Left lobe of liver (tissue), 2 donors: ENCODE measurements at places on chromosomes 2 and 18.
A peak's percentile ranks its signal among the peaks of the same experiment; 100 is the strongest.

DNA sequence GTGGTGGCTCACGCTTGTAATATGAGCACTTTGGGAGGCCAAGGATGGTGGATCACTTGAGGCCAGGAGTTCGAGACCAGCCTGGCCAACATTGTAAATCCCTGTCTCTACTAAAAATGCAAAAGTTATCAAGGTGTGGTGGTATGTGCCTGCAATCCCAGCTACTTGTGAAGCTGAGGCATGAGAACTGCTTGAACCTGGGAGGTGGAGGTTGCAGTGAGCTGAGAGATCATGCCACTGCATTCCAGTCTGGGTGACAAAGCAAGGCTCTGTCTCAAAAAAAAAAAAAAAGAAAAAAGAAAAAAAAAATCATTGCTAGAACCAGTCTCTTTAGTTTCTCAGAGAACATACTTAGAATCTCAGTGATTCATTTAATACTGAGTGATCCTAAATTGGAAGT, 217.1 kb downstream of the DYM start:
- no peak for DNase-seq

- no peak for DNase-seq
Observed at GRCh38 chr2:71949537-71949798, 198.2 kb downstream of the CYP26B1 start.

DNA sequence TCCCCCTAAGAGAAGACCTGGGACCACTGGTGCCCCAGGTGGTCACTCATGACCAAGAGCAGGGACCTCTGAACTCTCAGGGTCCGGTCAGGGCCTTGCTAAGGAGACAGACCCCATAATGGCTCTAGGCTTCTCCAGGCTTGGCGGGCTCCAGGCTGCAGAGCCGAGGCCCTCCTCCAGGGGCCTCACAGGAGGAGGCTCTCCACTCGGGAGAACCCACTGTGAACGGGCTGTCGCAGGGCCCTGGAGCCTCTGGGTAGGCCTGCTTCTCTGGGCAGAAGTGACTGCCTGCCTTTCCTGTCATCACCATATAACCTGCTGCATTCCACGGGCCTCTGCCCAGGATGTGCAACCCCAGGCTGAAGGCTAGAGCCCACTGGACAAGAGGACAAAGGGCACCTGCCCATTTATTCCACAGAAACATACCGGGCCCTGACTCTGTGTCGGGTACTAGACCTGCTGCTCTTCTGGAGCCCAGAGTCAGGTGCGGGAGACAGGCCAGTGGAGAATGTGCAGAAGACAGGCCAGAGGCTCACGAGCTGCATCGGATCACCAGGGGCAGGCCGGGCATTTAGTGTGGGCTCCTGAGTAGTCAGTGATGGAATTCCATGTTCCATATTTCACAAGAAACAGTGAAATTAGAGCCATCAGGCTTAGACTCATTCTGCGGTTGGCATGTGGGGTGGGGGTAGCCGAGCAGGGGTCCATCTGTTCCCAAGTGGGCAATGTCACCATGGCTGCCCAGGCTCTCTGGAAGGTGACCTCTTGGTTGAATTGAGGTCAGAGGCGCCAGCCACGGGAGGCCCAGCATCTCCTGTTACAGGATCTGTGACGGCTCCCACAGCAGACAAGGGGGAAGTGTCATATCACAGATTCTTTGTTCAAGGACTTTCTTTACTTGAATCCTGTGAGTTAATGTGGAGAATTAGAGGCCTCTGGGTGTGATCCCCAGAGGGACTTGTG, 220.8 kb downstream of the SH3RF3 start:
- DNase-seq: no peak

DNA sequence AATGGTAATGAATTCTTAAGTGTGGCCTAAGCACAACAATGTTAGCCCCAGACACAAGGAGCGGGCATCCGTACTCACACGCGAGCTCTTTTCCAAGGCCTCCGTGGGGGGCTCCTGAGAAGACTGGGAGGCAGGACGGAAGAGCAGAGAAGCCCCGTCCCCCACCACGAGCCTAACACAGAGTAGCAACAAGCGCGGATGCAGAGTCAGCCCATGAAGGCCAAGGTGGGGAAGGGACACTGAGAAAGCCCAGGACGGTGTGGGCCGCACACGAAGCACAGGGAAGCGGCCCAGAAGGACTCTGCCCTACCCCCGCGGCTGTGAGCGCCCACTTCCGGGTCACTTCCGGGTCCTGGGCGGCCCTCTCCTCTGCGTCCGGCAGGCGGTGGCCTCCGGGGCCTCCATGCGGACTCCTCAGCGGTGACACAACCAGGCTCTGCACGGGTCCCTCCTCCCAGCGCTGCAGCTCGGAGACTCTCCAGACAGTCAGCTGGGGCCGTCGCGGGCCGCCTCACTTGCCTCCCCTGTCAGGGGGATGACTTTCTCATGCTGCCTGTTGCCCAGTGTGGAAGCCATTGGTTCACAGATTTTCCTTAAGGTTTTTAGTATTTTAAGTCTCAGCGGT, 151.5 kb downstream of the MTCL1 start:
- no peak for DNase-seq

DNA sequence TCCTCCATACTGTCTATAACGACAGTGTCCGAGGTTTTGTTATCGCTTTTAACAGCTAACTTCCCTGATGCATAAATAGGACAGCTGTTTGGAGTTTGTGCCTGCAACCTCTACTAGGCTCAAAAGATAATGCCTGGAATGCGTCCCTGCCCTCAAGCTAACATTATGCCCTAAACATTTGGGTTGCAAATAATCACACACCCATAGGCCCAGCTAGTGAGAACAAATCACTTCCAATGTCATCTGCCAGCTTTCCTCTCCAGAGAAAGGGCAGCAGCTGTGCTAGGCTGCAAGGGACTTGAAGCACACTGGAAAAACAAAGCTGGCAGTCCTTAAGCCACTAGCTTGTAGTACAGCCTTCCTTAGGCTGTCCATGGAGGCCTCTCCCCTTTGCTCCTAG, 201.8 kb upstream of the LYPD1 start:
- no peak for DNase-seq

DNA sequence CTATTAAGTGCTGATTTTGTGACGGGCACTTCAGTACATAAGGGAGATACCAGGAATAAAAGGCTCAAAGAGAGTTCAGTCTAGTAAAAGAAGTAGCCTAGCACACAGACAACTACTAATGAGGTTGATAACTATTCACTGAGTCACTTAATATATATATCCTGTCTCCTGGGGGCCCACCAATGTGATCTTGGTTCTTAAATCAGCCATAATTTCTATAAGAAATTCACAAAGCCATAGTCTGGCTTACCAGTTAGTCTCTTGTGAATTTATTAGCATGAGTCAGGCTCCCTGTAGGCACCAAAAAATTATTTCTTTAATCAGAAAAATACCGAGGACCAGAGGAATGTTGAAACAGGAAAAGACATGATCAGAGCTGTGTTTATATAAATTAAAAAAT, 10.4 kb downstream of the KCNE4 start:
- DNase-seq: no peak

DNA sequence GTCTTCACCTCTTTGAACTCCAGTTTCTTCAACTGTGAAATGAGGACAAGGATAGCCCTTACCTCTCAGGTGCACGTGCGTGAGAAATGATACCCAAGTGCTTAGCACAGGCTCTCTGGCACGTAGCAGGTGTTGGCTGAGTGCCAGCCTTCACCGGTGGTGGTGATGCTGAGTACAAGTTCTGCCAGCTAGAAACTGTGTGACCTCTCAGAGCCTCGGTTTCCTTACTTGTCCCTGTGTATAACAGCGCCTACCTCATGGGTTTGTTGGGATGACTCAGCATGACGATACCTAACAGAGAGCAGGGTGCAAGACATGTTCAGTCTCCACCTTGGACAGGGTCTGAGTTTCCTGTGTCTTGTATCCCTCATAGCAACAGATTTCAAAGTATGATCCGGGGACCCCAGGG, 205.1 kb downstream of the TNS1 start:
- DNase-seq: peak; percentile 71

DNA sequence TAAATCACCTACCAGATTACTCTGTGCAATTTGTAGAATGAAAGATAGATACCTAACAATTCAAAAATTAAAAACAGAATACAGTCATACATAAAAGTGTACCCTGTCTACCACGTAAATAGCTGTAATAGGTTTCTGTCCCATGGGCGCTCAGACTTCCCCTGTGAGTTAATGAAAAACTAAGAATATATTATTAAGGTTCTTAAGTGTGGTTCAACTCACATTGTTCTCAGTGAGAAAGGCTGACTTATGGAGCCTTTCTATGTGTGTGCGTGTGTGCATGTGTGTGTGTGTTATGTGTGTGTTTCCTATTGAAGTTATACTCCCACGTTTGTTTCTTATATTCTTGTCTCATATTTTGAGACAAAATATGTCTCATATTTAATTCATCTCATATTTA, 114.6 kb upstream of the CD302 start:
- no peak for DNase-seq

DNA sequence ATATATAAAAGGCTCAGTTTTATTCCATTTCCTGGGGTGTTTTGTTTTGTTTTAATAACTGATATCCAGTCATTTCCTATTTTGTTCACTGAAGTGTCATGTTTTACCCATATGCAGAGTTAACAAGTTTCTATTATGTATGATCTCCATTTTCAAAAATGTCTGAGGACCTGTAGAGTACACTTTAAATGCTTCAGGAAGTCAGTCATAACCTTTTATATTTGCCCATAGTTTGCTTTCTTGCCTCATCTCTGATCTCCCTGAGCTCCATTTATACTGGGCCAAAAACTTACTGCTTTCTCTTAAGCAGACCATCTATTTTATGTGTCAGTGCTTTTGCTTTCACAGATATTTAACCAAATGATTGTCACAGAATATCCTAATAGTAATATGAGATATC, 278.7 kb downstream of the MBD5 start:
- DNase-seq: no peak

DNA sequence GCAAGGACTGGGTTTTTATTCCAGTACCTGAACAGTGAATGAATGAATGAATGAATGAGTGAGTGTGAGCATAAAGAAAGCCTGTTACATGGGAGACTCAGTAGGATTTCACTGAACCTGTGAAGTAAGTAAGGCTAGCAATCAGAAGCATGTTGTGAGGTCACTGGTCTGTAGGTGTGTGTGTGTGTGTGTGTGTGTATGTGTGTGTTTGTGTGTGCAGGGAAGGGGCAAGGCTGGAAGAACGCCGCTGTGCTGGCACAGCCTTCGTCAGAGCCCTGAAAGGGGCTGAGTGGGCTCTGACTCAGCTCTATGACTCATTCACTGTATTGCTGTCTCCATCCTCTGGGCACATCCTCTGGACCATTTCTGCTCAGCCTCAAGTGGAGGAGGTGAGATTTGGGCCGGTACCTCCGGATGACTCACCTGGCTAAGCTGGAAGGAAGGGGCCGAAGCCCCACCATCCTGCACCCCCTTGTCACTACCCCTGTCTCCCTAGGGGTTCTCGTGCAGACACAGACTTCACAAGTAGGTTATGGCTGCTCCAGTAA, 51.4 kb upstream of the MRPL33 start:
- DNase-seq: no peak

DNA sequence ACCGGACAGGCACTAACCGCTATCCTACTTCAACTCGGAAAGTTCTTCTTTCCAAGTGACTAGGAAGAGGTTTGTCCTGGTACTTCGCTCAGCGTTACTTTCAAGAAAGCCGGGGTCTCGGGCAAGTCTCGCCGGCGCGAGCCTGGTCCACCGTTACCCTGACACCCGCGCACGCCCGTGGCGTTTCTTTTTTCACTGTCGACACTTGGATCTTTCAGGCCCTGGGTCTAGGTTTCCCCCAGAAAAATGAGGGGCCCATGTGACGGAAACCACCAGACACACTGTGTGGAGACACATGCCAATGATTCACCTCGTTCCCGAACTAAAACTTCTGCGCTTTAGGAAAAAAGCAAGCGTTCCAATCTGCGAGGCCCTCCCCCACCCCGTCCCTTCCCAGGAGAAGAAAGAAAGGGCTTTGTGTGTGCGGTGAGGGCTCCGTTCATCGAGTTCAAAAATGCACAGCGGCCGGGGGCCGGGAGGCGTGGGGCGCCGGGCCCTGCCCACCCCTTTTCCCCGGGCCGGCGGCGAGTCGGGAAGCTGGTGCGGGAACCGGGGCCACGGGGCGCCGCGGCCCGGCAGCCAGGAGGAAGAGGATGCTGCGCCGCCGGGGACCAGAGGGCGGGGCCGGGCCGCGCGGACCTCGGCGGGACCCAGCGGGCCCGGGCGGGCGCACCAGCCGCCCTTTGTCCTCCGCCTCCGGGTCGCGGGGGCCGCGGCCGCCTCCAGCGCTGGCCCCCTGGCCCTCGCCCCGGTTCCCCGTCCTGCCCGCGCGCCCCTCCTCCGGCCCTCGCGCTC, 2.6 kb downstream of the ZNF521 start:
- DNase-seq: peak; percentile 43
